ENCODE measurements at places on chromosomes 16 and 17. TPM values are rescaled to one million over a fixed set of nuclear protein-coding genes. Genes with fewer than 3 reads are reported as not detected.

Gene BEAN1
- not detected for polyA plus RNA-seq

Gene SPATA32
- not detected for polyA plus RNA-seq

Gene MTHFSD
- 14.1 TPM for polyA plus RNA-seq

Gene CES1
- polyA plus RNA-seq: 38.4 TPM

Gene NGFR
- 0.19 TPM for polyA plus RNA-seq

Gene PMM2
- polyA plus RNA-seq: 15.2 TPM

Gene MYH1
- not detected for polyA plus RNA-seq

Gene MT1M
- polyA plus RNA-seq: not detected

Gene ASGR2
- polyA plus RNA-seq: 123 TPM

Gene KRTAP4-1
- polyA plus RNA-seq: not detected

Gene ASIC2
- not detected for polyA plus RNA-seq

Gene SOCS7
- 0.14 TPM for polyA plus RNA-seq

Gene MT3
- polyA plus RNA-seq: not detected

Gene SLC12A3
- 0.03 TPM for polyA plus RNA-seq

Gene TBL3
- 33.9 TPM for polyA plus RNA-seq

Gene AOC2
- polyA plus RNA-seq: not detected

- H3K36me3 ChIP-seq: no peaks in the 10 kb centered on the region
- no peak overlapping the region for H3K4me3 ChIP-seq
- no peaks in the 10 kb centered on the region for H3K27me3 ChIP-seq
Observed at GRCh38 chr17:56658648-56659047, 65.1 kb downstream of the NOG start.

- no peak for DNase-seq
- H3K27me3 ChIP-seq: no peaks in the 10 kb centered on the region
- peaks cover 20% of the 10 kb centered on the region for H3K4me1 ChIP-seq
- no peaks in the 10 kb centered on the region for H3K36me3 ChIP-seq
Observed at GRCh38 chr16:58125041-58125440, 4.1 kb downstream of the CFAP20 start.

GRCh38 chr17:48598736-48599135 lies 5.2 kb upstream of the HOXB5 start:
- H3K36me3 ChIP-seq: no peaks in the 10 kb centered on the region
- H3K27ac ChIP-seq: no peak overlapping the region
- H3K27me3 ChIP-seq: peaks cover 100% of the 10 kb centered on the region

DNA sequence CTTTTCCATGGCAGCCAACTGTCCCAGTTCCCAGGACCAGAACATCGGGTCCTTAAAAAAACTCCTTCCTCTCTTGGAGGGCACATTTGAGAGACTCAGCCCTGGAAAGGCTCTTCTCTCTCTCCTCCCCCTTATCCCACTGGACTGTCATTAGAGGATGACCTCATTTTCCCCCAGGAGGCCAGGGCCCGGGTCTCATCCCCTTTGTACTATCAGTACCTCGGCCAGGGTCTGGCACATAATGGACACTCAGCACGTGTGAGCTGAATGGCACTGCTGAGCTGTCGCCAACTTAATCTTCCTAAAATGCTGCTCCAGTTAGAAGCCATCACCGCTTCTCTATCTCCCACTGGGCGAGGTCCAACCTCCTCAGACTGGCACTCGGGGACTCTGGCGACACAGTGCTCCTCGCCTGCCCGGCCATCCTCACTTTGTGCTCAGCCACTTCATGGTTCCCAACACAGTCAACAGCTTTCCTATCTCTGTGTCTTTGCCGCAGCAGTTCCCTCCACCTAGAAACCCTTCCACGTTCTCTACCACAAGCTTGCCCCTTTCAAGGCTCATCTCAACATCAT lies 3.6 kb upstream of the RHBDL3 start:
- H3K4me3 ChIP-seq: no peak overlapping the region
- H3K4me1 ChIP-seq: peaks cover 11% of the 10 kb centered on the region
- no peaks in the 10 kb centered on the region for H3K36me3 ChIP-seq
- H3K27me3 ChIP-seq: peaks cover 30% of the 10 kb centered on the region
- no peak for DNase-seq

DNA sequence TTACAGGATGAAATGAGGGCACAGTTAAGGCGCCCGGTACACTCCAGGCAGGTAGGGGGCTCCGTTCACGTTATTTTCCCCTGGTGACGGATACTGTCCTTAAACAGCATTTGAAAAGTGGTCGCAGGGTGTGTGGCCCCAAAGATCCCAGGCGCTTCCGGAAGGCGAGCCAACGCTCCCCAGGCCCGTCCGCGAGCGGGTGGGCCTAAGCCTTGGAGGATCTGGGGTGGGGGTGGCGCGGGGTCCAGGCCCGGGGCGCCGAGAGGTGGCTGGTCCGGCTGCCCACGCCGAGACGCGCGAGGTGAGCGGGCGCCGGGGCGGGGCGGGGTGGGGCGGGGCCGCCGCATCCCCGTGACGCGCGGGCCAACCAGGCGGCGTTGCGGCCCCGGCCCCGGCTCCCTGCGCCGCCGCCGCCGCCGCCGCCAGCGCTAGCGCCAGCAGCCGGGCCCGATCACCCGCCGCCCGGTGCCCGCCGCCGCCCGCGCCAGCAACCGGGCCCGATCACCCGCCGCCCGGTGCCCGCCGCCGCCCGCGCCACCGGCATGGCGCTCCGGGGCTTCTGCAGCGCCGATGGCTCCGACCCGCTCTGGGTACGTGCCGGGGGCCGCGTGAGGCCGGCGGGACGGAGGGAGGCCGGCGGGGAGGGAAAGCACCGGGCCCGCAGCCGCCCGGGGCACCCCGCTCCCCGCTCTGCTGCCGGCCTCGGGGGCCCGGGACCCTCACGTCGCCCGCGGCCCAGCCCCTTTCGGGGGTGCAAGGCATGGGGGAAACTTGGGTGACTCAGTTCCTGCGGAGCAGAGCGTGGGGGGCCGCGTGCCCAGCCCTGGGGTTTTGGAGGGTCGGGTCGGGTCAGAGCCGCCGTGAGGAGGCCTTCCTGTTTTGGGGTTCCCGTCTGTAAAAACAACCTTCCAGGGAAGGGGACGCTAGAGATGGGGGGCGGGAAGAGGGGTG lies at the start of gene ABCC1:
ABCC1 (plus strand) TSS at position 407 of the 951 bp plus-strand sequence; CDS start at position 543, 136 bp downstream.
- peak; percentile 50 for DNase-seq
- no peaks in the 10 kb centered on the region for H3K27me3 ChIP-seq
- H3K36me3 ChIP-seq: no peaks in the 10 kb centered on the region
- H3K4me3 ChIP-seq: peak within 1 kb of the TSS; percentile 95
- peak within 1 kb of the TSS; percentile 88 for H3K27ac ChIP-seq
- peaks cover 49% of the 10 kb centered on the region for H3K4me1 ChIP-seq

DNA sequence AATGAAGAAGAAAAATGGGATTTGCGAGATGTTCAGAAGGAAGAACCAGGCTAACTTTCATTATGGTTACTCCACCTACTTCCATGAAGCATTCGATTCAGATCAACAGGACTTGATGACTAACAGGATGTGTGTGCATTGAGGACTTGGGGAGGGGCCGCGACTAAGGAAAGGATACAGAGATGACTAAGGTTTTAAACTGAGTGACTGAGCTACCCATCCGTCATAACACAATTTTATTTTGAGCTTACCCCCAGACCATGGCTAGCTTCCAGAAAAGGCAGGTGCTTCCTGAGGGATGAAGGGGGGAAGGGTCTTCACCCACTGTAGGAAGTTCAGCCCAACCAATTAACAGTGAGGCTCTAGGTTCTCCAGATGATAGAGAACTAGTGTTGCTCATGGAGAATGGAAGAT lies 2.5 kb upstream of the CDYL2 start:
- H3K36me3 ChIP-seq: no peaks in the 10 kb centered on the region
- peaks cover 6% of the 10 kb centered on the region for H3K27me3 ChIP-seq
- peak; percentile 65 for DNase-seq
- no peak overlapping the region for H3K27ac ChIP-seq
- no peak overlapping the region for H3K4me3 ChIP-seq

- no peak for DNase-seq
- H3K36me3 ChIP-seq: peaks cover 10% of the 10 kb centered on the region
- H3K27me3 ChIP-seq: no peaks in the 10 kb centered on the region
- H3K4me3 ChIP-seq: no peak overlapping the region
Observed at GRCh38 chr17:73284354-73284753, 22.7 kb upstream of the CPSF4L start.

DNA sequence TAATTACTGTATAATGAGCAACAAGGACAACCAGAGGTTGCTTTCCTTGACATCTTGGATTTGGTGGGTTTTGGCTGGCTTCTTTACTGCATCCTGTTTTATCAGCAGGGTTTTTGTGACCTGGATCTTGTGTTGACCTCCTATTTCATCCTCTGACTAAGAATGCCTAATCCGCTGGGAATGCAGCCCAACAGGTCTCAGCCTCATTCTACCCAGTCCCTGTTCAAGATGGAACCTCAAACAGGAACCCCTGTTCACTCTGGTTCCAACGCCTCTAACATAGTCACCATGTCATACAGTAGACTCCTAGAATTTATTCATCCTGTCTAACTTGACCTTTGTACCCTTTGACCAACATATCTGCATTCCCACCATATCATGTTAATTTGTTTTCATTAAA lies 183.8 kb upstream of the SOX9 start:
- H3K36me3 ChIP-seq: no peaks in the 10 kb centered on the region
- DNase-seq: no peak
- H3K4me1 ChIP-seq: no peaks in the 10 kb centered on the region

DNA sequence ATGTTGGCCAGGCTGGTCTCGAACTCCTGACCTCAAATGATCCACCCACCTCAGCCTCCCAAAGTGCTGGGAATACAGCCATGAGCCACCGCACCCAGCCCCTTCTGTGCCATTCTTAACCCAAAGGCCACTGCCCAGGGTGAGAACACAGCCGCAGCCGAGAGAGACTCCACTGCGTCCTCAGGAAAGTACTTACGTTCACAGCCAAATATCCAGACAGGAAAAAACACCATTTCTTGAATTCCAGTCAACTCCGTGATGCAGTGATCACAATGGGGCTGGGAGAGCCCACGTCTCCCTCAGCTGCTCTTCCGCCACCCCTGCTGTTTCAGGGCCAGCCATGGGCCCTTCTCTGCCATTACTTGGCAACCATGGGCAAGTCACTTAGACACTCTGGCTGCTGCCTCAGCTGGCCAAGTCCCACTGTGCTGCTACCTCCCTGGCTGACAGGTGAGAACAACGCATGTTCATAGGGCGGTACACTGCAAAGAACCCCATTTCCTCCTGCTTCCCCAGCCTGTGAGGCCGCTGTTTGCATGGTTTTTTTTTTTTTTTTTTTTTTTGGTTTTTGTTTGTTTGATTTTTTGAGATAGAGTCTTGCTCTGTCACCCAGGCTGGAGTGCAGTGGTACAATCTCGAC lies 4.3 kb downstream of the CDIP1 start:
- no peak overlapping the region for H3K4me3 ChIP-seq
- DNase-seq: no peak
- H3K36me3 ChIP-seq: peaks cover 14% of the 10 kb centered on the region
- no peak overlapping the region for H3K27ac ChIP-seq
- peaks cover 12% of the 10 kb centered on the region for H3K4me1 ChIP-seq
- no peaks in the 10 kb centered on the region for H3K27me3 ChIP-seq

GRCh38 chr16:67877064-67877463 lies 4.2 kb downstream of the EDC4 start:
- H3K36me3 ChIP-seq: peaks cover 65% of the 10 kb centered on the region
- no peaks in the 10 kb centered on the region for H3K27me3 ChIP-seq

DNA sequence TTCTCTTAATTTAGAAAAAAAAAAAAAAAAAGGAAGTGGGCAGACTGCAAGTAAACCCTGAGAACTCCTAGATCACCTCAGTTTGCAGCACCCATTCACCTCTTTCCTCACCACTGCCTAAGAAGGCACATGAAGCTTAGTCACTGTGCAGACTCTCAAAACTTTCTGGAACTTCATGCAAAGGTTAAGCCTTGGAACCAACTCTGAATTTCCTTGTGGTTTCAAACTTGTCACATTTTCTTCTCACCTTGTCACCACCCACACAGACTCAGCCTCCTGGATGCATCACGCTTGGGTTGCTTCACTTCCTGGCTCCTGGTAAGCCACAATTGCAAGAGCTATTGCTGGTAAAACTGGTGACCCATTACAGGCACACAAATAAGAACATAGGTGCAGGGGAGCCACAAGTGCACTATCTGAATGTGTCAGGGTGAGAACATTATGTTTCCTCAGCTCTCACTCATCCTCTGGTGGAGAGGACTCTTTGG lies 15.0 kb upstream of the CPD start:
- peak overlapping the region; percentile 1 for H3K27ac ChIP-seq
- DNase-seq: peak; percentile 89
- no peaks in the 10 kb centered on the region for H3K27me3 ChIP-seq
- no peak overlapping the region for H3K4me3 ChIP-seq
- peaks cover 32% of the 10 kb centered on the region for H3K4me1 ChIP-seq
- no peaks in the 10 kb centered on the region for H3K36me3 ChIP-seq

- no peaks in the 10 kb centered on the region for H3K4me1 ChIP-seq
- H3K27ac ChIP-seq: no peak overlapping the region
- H3K4me3 ChIP-seq: no peak overlapping the region
- peaks cover 3% of the 10 kb centered on the region for H3K36me3 ChIP-seq
- no peaks in the 10 kb centered on the region for H3K27me3 ChIP-seq
Observed at GRCh38 chr16:11161974-11162373, 94.0 kb downstream of the SOCS1 start.

- H3K27me3 ChIP-seq: no peaks in the 10 kb centered on the region
- H3K4me1 ChIP-seq: peaks cover 24% of the 10 kb centered on the region
- H3K36me3 ChIP-seq: no peaks in the 10 kb centered on the region
- peak overlapping the region; percentile 40 for H3K27ac ChIP-seq
- H3K4me3 ChIP-seq: peak overlapping the region; percentile 7
- DNase-seq: peak; percentile 80
Observed at GRCh38 chr17:63140255-63140654, 174.2 kb downstream of the TANC2 start.

GRCh38 chr17:17050346-17051345 lies 8.4 kb downstream of the MPRIP start:
- peaks cover 26% of the 10 kb centered on the region for H3K4me1 ChIP-seq
- H3K27ac ChIP-seq: no peak overlapping the region
- H3K36me3 ChIP-seq: no peaks in the 10 kb centered on the region
- DNase-seq: no peak
- no peaks in the 10 kb centered on the region for H3K27me3 ChIP-seq
- H3K4me3 ChIP-seq: no peak overlapping the region

- DNase-seq: no peak
- no peaks in the 10 kb centered on the region for H3K36me3 ChIP-seq
- no peaks in the 10 kb centered on the region for H3K27me3 ChIP-seq
- H3K27ac ChIP-seq: no peak overlapping the region
- H3K4me3 ChIP-seq: no peak overlapping the region
Observed at GRCh38 chr16:5604770-5605169, 507.2 kb upstream of the EEF2KMT start.

GRCh38 chr16:1543085-1543896 lies 9.8 kb downstream of the TMEM204 start:
- H3K27me3 ChIP-seq: no peaks in the 10 kb centered on the region
- H3K4me1 ChIP-seq: peaks cover 44% of the 10 kb centered on the region
- peak overlapping the region; percentile 54 for H3K4me3 ChIP-seq
- peak overlapping the region; percentile 85 for H3K27ac ChIP-seq
